ENCODE measurements at places on chromosomes 16 and 17.

DNA sequence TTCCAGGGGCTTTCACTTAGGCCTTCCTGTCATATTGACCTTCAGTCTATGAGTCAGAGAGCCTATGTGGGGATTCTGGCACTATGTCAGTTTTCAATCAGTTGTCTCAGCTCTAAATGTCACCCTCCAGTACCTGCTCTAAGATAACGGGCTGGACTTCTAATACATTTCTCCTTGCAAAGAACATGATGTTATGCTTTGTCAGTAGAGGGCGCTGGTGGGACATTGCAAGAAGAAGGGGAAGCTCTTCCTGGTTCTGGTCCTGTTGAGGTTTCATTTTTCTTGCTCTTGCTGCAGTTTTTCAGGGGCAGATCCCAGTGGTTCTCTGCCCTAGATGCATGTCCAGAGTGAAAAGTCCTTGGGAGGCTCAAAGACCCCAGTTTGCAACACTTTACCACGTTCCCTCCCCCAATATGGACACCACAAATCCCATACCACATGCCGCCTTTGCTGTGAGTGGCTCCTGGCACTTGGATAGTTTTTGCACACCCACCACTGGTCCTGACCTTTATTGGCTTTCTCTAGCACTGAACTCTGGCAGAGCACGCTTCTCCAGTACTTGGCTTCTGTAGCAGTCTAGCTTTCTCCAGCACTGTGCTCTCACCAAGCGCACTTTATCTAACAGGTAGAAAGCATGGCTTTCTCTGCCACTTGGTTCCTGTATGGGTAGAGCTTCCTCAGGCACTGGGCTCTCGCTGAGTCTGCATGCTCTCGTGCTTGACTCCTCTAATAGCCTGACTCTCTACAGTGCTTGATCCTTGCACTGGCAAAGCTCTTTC, 49.0 kb downstream of the BCL7C start:
- peak; percentile 30 for DNase-seq

- no peak for DNase-seq
These were observed 28.2 kb downstream of the B9D1 start for GRCh38 chr17:19334331-19334730.

- DNase-seq: no peak
These were observed 92.9 kb upstream of the SALL1 start for GRCh38 chr16:51243936-51244436.

- DNase-seq: no peak
These were observed 826 bp upstream of the MPO start for GRCh38 chr17:58281511-58282011.

DNA sequence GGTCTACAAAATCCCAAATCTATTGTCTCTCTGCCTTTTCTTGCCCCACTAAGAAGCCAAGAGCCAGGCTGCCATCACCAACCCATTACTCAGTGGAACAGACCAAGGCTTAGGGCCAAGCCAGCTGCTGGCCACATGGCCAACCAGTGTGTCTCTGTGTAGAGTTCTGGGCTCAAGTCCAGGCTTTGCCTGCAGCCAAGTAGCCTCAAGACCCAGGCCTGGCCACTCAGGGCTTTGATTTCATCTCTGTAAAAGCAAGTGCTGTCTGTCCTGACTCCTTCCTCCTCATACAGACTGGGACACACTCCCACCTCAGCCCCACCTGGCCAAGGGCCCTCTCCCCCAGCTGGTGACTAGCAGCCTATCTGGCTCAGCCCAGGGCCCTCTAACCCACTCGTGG, 14.6 kb downstream of the SREBF1 start:
- no peak for DNase-seq

All from stimulated activated CD4-positive, alpha-beta T cell treated with anti-CD3 and anti-CD28 coated beads, TNF-alpha, amount 100 ng/mL, for 1 hour (primary cell).